ENCODE measurements at places on chromosomes 7 and 10.

- DNase-seq, result no peak
These were observed 75.7 kb downstream of the COBL start for GRCh38 chr7:51240868-51241267.

DNA sequence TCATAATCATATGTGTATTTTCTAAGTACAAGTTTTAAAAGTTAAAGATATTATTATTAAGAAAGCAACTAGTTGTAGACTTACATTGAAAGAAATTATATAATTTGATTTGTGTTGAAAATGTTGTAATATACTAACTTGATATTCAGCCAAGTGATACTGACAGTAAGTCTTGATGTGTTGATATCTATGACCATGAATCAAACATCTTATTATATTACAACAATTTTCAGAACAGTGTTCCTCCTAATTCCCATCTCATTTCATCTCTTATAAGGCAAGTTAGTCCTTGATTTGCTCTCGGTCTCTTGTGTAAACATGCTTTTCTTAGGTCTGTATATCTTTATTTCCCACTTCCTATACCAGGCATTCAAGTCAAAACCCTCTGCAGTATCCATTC is 269.2 kb upstream of the SEMA3E start:
- no peak for DNase-seq

- DNase-seq, result no peak
These were observed 217.3 kb downstream of the HERPUD2 start for GRCh38 chr7:35477609-35478008.

DNA sequence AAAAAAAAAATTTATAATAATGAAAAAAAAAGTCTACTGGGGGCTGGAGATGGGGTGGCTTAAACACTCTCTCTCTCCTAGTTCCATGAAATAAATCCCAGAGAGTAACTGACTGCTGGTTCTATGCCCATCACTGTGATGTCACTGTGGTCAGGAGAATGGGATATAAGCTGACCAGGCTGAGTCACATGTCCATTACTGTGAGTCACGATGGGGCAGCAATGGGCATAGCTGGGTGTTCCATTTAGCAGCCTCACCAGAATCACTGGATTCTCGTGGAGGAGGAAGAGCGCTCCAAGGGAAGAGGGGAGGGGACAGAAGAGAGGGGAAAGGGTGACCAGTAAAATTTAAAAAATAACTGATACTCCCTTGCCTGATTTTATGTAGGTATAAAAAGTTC is 37.1 kb downstream of the MASTL start:
- no peak for DNase-seq
